ENCODE measurements at places on chromosomes 3 and 15. TPM values are rescaled to one million over a fixed set of nuclear protein-coding genes. Genes with fewer than 3 reads are reported as not detected.

PIF1 gene
- total RNA-seq, result 4.3 TPM

MCF2L2 gene
- 0.09 TPM for total RNA-seq

ERC2 gene
- total RNA-seq, result not detected

PRSS50 gene
- total RNA-seq, result not detected

SI gene
- total RNA-seq, result not detected

NPAP1 gene
- under 0.01 TPM for total RNA-seq

SNX22 gene
- 0.26 TPM for total RNA-seq

TMCO5A gene
- total RNA-seq, result not detected

CNTN3 gene
- 0.17 TPM for total RNA-seq

GCNT3 gene
- total RNA-seq, result 0.26 TPM

LTK gene
- 0.17 TPM for total RNA-seq

STRC gene
- 0.09 TPM for total RNA-seq

COL7A1 gene
- total RNA-seq, result 27.0 TPM

SPTBN5 gene
- 0.17 TPM for total RNA-seq

LRRC2 gene
- under 0.01 TPM for total RNA-seq

TPRG1 gene
- total RNA-seq, result 0.32 TPM

APOD gene
- total RNA-seq, result 1.2 TPM

TRAT1 gene
- total RNA-seq, result not detected

LRRIQ4 gene
- not detected for total RNA-seq

XCR1 gene
- not detected for total RNA-seq
